ENCODE measurements at places on chromosomes 6 and 20. TPM values are rescaled to one million over a fixed set of nuclear protein-coding genes. Genes with fewer than 3 reads are reported as not detected.

GRCh38 chr6:43274916-43275597 lies 23.0 kb upstream of the SLC22A7 start:
- peaks cover 11% of the 10 kb centered on the region for H3K27me3 ChIP-seq
- peaks cover 2% of the 10 kb centered on the region for H3K4me1 ChIP-seq
- no peaks in the 10 kb centered on the region for H3K36me3 ChIP-seq
- H3K4me3 ChIP-seq: peak overlapping the region; percentile 90

- no peaks in the 10 kb centered on the region for H3K27me3 ChIP-seq
- no peak for DNase-seq
- H3K36me3 ChIP-seq: no peaks in the 10 kb centered on the region
- H3K27ac ChIP-seq: no peak overlapping the region
- H3K4me3 ChIP-seq: no peak overlapping the region
Measured at GRCh38 chr20:2066461-2067122, 35.0 kb upstream of the STK35 start.

GRCh38 chr20:51600016-51600420 lies 57.5 kb upstream of the NFATC2 start:
- no peaks in the 10 kb centered on the region for H3K36me3 ChIP-seq
- no peak overlapping the region for H3K27ac ChIP-seq
- H3K27me3 ChIP-seq: no peaks in the 10 kb centered on the region

- DNase-seq: no peak
- no peaks in the 10 kb centered on the region for H3K4me1 ChIP-seq
- no peak overlapping the region for H3K27ac ChIP-seq
- no peaks in the 10 kb centered on the region for H3K36me3 ChIP-seq
Measured at GRCh38 chr20:22523499-22524392, 60.6 kb downstream of the FOXA2 start.

GRCh38 chr6:133749427-133749826 lies 139.5 kb upstream of the TCF21 start:
- no peak overlapping the region for H3K27ac ChIP-seq
- no peak for DNase-seq
- no peaks in the 10 kb centered on the region for H3K4me1 ChIP-seq
- H3K4me3 ChIP-seq: no peak overlapping the region
- H3K27me3 ChIP-seq: no peaks in the 10 kb centered on the region

DNA sequence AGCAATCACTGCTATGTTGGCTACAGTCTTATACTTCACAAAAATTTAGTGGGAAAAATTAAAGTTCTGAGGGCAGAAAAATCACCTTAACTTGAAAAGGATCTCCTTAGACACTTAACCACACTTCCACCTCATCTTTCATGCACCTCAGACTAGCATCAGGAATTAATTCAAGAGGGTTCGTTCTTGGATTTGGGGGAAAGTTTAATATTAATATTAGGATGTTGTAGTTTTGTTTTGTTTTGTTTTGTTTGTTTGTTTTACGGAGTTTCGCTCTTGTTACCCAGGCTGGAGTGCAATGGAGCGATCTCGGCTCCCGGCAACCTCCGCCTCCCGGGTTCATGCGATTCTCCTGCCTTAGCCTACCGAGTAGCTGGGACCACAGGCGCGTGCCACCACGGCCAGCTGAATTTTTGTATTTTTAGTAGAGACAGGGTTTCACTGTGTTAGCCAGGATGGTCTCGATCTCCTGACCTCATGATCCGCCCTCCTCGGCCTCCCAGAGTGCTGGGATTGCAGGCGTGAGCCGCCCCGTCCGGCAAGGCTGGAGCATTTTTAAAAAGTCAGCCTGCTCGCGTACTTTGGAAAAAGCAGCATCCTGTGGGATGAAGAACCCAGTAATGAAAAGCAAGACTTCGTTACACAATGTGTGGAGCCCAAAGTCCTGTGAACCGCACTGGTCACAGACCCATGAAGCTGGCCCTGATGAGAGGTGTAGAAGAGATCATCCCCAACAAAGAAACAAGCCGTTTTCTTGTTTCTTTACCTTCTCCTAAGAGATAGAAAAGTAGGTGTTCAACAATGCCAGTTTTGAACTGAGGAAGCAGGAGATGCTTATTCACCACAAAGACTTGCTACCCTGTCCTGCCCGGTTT lies 194.9 kb downstream of the GPX5 start:
- no peak overlapping the region for H3K27ac ChIP-seq
- peak; percentile 50 for DNase-seq
- H3K36me3 ChIP-seq: no peaks in the 10 kb centered on the region
- no peaks in the 10 kb centered on the region for H3K4me1 ChIP-seq
- H3K27me3 ChIP-seq: no peaks in the 10 kb centered on the region

GRCh38 chr20:46954490-46955038 lies 59.9 kb downstream of the EYA2 start:
- no peaks in the 10 kb centered on the region for H3K4me1 ChIP-seq
- DNase-seq: no peak
- H3K4me3 ChIP-seq: no peak overlapping the region
- H3K36me3 ChIP-seq: no peaks in the 10 kb centered on the region
- H3K27ac ChIP-seq: no peak overlapping the region

- H3K4me1 ChIP-seq: peaks cover 4% of the 10 kb centered on the region
- no peak overlapping the region for H3K27ac ChIP-seq
- H3K27me3 ChIP-seq: no peaks in the 10 kb centered on the region
- DNase-seq: no peak
- H3K36me3 ChIP-seq: no peaks in the 10 kb centered on the region
- no peak overlapping the region for H3K4me3 ChIP-seq
Measured at GRCh38 chr20:10519361-10520046, 84.4 kb downstream of the SLX4IP start.

DNA sequence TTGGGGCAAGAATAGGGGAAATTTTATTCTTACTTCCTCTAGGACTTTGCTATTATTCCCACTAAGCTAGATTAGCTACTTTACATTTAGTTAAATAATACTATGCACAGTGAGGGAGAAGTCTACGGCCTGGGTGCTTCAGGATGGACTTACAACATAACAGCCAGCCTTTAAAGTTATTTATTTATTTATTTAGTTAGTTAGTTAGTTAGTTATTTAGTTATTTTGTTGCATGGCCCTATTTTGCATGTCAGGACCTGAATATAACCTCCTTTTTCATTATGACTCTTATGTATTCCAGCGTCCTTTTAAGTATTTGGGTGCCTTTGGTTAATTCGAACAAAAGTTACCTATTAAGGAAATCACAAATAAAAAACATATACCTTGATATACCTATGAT lies 238.7 kb downstream of the EYS start:
- no peaks in the 10 kb centered on the region for H3K27me3 ChIP-seq
- no peaks in the 10 kb centered on the region for H3K36me3 ChIP-seq
- no peak for DNase-seq
- no peak overlapping the region for H3K27ac ChIP-seq
- no peak overlapping the region for H3K4me3 ChIP-seq

- no peaks in the 10 kb centered on the region for H3K4me1 ChIP-seq
- peaks cover 3% of the 10 kb centered on the region for H3K36me3 ChIP-seq
- no peak overlapping the region for H3K27ac ChIP-seq
- no peak for DNase-seq
Measured at GRCh38 chr6:104705095-104705707, 154.5 kb downstream of the HACE1 start.

GRCh38 chr20:11921321-11921720 lies 3.6 kb downstream of the BTBD3 start:
- no peak overlapping the region for H3K4me3 ChIP-seq
- H3K27ac ChIP-seq: no peak overlapping the region
- no peak for DNase-seq
- H3K36me3 ChIP-seq: peaks cover 40% of the 10 kb centered on the region
- H3K27me3 ChIP-seq: no peaks in the 10 kb centered on the region

DNA sequence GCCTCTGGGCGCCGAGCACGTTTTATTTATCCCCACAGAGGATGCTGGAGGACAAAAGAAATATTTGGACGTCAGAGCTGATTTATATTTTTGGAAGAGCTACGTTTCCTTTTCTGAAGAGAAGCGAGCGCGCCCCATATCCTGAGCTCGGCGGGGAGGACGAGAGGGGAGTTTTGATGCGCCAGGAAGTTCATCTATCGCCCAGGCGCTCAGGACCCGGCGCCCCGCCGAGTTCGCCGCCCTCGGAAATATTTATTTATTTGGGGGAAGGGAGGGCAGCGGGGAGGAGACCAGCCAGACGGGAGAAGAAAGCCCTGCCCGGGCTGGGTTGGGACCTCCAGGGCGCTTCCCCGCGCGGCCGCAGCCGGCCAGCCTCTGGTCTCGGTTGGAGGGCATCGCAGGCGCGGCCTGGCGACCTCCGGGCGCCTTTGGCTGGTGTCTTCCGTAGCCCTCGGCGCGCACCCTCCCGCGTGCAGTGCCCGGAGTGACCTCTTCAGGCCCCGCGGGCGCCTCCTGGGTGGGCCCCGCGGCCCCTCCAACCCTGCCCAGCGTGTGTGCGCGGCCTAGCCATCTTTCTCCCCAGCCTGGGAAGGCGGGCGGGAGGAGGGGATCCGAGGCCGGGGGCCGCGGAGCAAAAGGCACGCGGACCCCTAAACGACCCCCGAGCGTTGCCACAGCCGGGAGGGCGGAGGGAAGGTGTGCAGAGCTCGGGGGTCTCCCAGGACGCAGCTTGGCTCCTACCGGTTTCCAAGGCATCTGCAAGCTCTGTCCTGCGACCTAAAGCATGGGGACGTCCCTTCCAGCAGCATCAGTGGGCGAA lies 5.4 kb upstream of the FOXF2 start:
- H3K27ac ChIP-seq: no peak overlapping the region
- H3K4me1 ChIP-seq: no peaks in the 10 kb centered on the region
- peak overlapping the region; percentile 24 for H3K4me3 ChIP-seq
- peak; percentile 74 for DNase-seq
- H3K36me3 ChIP-seq: no peaks in the 10 kb centered on the region

DNA sequence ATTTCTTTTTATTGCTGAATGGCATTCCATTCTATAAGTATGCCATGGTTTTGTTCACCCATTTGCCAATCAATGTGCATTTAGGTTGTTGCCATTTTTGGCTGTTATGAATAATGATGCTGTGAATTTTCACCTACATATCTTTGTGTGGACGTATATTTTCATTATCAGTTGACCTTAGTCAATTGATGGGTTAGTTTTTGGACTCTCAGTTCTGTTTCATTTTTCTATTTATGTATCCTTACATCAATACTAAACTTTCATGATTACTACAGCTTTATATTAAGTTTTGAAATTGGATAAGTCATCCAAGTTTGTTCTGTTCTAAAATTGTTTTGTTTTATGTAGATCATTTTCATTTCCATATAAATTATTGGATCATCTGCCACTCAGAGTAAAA lies 261.9 kb upstream of the CNR1 start:
- no peaks in the 10 kb centered on the region for H3K27me3 ChIP-seq
- H3K4me1 ChIP-seq: no peaks in the 10 kb centered on the region
- H3K4me3 ChIP-seq: no peak overlapping the region
- DNase-seq: no peak

DNA sequence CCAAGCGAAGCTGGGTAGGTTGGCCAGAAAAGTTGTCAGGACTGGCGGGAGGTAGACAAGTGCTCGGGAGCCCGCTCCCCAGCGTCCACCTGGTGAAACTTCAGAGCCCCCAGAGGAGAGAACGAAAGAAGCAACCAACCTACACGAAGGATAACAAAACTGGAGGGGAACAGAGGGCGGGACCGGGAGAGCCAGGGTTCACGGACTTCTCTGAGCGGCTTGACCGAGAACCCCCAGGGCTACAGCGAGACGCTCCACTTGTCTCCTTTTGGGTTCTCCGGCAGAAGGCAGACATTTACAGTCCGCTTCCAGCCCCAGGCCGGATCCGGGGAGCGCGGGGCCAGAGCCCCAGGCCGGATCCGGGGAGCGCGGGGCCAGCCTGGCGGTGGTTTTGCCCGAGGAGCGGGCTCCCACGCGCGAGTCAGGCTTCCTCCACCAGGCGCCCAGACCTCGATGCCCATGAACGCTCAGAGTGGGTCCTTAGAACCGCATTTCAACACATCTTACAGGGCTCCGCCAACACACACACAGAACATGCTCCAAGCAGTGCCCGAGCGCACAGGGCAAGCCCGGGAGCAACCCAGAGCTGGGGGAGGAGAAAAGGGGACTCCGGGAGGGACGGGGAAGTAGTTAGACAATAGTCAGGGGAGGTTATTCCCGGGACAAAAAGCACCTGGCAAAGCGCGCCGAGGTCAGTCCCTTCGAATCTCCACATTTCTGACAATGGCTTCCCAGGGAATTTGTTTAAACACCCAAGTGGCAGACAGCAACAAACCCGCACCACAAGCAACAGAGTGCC lies 1.1 kb downstream of the PTPRK start:
- H3K36me3 ChIP-seq: no peaks in the 10 kb centered on the region
- no peak overlapping the region for H3K27ac ChIP-seq
- DNase-seq: peak; percentile 75
- H3K4me1 ChIP-seq: no peaks in the 10 kb centered on the region
- H3K4me3 ChIP-seq: peak overlapping the region; percentile 98
- H3K27me3 ChIP-seq: no peaks in the 10 kb centered on the region

DNA sequence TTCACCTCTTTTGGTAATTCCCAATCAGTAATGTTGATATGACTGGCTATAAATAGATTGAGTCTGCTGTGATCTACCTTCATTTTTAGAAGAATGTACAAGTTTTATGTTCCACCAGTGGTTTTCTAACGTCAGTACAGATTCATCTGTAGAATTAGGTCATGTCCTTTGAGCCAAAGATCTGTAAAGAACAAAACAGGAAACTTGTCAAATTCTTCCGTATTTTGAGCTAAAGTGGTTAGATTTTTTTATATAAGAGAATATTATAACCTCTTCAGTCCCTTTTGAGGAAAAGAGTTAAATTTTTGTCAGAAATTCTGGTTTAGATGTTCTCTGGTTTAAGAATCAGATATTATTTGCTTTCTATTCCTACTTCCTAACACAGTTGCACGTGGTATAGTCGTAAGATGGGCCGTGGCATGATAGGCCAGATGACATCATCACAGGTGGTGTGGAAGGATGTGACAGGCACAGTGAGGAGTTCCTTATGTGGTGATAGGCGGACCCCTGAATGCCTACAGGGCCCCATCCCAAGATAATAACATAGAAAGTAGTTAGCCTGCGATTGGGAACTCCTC lies 62.3 kb downstream of the SNX9 start:
- H3K27me3 ChIP-seq: no peaks in the 10 kb centered on the region
- DNase-seq: no peak

DNA sequence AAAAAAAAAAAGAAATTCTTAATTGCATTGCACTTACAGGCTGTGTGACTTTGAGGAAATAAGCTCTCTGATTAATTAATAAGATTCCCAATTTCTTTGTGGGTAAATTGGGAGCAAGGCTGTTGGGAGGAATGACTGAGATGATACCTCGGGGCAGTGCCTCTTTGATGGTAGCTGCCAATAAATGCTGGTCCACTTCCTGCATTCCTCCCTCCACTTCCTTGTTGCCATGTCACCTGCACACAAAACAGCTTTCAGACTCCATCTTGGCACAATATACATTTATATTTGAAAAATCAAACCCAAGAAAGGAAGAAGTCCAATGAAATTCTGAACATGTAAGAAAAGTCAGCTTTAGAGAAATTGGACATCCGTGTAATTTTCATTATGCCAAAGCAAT lies 45.1 kb downstream of the MTHFD1L start:
- no peak for DNase-seq
- H3K36me3 ChIP-seq: peaks cover 44% of the 10 kb centered on the region
- H3K27ac ChIP-seq: no peak overlapping the region

The OR11A1 gene
- total RNA-seq: not detected

The KCNS1 gene
- total RNA-seq: 0.99 TPM

The ASIP gene
- total RNA-seq: not detected

The C6orf52 gene
- 2.3 TPM for total RNA-seq

The EBF4 gene
- 4.3 TPM for total RNA-seq

The SYCP2L gene
- total RNA-seq: 3.5 TPM

The UBE2C gene
- total RNA-seq: 254 TPM

The EDN1 gene
- total RNA-seq: 2.1 TPM

The HLA-DQB1 gene
- 39.2 TPM for total RNA-seq

The SLC22A16 gene
- not detected for total RNA-seq

The VPS52 gene
- total RNA-seq: 46.9 TPM

The MAS1 gene
- 0.02 TPM for total RNA-seq

The EFCAB8 gene
- not detected for total RNA-seq

The HIVEP2 gene
- total RNA-seq: 4.2 TPM

The CRISP2 gene
- not detected for total RNA-seq

The FAXC gene
- total RNA-seq: 17.2 TPM

All from H9 (cell line).